ENCODE measurements at places on chromosomes 7 and 10.

- DNase-seq = no peak
Measured at GRCh38 chr7:111833466-111833865, 271.2 kb upstream of the IMMP2L start.

DNA sequence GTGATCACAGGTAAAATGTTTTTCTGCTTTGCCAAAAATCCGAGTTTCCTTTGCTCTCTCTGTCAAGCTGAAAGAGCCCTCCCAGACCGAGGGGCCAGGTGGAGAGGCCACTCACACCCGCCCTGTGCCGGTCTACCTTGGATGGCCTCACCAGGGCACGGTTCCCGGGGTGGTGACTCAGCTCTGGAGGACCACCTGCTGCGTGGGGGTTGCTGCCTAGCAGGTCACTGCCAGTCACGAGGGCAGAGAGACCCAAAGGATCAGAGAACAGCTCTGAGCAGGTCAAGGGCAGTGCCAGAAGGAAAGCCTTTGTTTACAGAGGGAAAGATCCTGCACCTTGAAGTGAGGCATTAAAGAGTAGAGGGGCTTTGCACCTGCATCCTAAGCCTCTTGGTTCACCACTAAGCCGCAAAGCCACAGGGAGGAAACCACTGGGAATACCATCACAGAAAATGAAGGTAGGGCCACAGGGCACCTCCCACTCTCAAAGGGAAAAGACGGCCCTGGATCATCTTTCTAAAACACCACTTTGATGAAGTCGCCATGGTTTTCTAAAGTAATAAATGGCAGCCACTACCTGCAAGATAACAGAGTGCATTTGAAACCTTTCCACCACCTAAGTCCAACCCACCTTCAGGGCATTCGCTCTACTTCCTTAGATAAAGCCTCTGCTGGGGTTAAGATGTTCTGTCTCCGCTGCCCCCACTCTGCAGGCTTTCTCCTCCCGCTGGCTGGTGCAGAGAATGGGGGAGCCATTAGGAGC lies 160.3 kb upstream of the KLF14 start:
- no peak for DNase-seq

DNA sequence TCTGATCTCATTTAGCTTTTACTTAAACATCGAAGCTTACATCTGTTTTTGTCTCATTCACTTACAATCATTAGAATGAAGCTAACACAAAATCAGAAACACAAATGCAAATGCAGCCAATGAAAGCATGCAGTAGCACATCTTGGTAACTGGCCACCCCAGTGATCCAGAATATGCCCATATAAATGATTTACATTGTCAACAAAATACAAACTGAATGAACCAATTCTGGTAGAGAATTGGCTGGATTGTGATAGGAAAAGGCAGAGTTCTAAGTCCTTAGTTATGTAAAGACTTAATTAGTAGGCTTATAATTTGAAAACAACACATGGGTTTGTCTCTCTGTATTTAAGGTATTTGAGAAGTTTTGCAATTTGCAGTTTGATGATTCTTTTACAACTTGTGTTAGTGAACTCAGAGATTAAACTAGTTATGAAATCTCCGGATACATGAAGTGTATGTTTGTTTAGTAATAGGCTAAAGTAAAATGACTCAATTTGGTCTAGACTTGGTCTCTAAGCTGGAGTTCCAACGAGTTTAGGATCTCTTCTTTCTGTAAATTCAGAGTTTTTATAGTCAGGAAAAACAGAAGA lies 21.2 kb downstream of the TECTB start:
- DNase-seq = no peak

- no peak for DNase-seq
Measured at GRCh38 chr7:44131173-44132029, 8.1 kb upstream of the POLD2 start.

- DNase-seq = no peak
Measured at GRCh38 chr10:130961506-130962239, 349.8 kb downstream of the TCERG1L start.

GRCh38 chr10:36391405-36391804 lies 734.0 kb upstream of the ANKRD30A start:
- no peak for DNase-seq

DNA sequence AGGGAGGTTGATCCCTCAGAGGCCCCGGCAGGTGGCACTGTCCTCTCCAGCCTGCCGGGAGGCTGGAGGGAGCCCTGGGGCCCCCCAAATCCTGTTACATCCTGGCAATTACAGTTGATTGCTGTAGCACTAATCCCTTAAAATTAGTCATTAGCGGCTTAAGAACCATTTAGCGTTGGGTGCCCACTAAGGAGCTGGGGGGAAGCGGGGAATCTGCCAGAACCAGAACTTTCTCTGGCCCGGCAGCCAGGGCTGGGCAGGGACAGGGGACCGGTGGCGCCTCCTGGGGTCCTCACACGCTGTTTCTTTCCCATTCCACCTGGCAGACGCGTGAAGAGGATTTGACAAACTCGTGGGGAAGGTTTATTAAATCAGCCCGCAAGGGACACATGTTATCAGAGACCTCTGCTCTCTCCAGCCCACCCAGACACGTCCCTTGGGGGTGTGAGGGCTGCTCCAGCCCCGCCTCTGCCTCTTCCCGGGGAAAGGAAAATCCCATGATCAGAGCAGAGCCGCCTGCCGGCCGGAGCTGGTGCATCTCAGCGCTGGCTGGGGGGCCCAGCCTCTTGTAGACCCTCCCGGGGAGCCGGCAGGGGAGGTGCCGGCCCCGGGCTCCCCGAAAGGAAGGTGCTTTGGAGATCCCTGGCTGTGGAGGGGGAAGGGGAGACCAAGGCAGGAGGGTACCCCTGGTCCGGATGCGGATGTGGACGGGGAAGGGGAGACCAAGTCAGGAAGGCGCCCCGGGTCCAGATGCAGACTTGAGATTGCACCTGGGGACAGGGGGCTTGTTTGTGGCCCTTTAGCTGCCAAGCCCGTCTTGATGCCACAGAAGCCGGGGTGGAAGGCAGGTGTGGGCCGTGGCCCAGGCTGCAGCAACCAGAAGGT lies 142.7 kb downstream of the ELFN1 start:
- no peak for DNase-seq

DNA sequence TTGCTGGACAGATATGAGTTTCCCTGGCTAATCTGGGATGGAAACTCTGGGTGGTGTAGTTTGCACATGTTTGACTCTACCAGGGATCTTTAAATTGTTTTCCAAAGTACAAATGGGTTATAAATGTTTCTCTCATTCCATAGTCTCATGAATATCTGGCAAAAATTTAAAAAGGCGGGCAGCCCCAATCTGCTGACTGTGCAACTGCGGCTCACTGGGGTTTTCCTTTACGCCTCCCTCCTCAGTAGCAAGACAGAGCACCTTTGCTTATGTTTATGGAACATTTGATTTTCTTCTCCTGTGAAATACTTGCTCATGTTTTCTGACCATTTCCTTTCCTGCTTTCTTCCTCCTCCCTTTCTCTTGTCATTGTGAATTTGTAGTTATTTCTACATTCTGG lies 105.0 kb downstream of the ADAM12 start:
- DNase-seq = no peak

DNA sequence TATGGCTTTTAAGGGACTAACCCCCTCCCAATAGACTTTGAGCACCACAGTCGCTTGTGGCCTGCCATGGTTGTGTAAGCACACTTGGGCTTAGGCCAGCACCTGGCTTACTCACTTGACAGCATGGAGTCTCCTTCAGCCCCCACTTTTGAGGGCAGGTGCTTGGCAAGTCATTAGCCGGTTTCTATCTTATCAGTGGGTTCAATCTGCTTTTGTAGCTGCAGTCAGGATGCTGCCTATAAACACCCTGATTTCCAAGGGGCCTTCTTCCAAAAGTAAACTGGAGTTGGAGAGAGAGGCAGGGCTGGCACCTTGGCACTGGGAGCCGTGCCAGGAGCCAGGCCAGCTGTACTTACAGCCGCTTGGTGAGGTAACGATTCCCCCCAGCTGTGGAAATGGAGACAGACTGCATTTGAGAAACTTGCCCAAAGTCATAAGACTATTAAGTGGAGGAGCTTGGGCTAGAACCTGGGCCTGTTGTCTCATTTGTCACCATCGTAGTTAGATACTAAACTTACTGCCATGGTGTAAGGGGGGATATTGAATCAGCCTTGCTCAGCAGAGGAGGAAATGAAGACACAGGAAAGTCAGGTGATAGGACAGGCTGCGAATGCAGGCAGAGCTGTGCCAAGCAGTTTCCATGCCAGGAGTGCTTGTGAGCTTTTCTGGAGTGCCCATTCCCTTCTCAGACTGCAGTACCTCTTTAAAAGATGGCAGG lies 92.2 kb upstream of the EFCAB10 start:
- DNase-seq = no peak

GRCh38 chr7:4247106-4247876 lies 434.8 kb upstream of the FOXK1 start:
- no peak for DNase-seq

DNA sequence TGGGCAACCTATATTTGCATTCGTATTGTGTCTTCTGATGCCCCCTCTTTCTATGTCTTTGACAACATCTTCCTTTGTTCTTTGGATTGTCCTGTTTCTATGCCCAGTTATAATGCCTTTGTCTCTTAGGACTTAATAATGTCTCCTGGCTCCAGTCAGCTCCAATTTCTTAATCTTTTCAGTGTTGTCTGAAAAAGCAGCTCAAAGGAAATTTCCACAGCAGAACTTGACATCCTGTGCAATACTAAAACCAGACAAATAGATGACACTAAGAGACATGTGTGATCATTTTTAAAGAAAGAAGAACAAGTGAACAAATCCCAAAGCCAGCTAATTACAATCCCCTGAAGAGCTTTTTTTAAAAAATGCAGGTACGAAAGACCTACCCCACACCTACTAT lies 47.7 kb upstream of the RNF148 start:
- DNase-seq = no peak

DNA sequence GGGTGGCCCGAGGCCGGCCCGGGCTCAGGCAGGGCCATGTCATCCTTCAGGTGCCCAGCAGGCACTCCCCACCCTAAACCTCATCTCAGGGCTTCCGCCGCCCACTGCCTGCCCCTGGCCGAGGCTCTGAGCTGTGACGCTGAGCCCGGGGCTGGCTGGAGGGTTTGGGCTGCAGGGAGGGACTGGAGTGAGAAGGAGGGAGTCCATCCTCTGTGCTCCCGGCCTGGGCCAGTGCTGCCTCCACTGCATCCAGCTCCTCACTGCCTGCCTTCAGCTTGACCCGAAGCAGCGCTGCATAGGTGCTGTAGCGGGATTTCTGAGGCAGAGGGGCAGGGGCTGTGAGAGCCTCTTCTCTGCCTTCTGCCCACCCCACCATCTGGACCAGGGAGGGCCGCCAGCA lies 7.6 kb downstream of the NFKB2 start:
- DNase-seq = no peak

DNA sequence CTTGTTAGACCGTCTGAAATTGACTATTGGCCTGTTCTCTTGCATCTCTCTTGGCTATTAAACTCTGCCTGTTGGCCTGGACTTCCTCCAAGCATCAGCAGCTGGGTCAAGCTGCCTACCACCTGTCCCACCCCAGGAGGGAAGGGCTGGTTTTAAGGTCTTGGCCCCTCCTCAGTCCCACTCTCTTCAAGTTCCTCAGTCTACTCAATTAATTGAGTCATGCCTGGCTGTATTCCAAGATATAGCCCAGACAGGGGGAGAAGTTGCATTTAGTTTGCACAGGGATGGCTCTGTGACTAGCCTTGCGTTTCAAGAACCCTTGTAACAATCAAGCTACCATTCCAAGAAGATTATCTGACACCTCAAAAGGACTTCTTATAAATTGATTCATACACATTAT lies 113.8 kb upstream of the GLI3 start:
- DNase-seq = no peak

DNA sequence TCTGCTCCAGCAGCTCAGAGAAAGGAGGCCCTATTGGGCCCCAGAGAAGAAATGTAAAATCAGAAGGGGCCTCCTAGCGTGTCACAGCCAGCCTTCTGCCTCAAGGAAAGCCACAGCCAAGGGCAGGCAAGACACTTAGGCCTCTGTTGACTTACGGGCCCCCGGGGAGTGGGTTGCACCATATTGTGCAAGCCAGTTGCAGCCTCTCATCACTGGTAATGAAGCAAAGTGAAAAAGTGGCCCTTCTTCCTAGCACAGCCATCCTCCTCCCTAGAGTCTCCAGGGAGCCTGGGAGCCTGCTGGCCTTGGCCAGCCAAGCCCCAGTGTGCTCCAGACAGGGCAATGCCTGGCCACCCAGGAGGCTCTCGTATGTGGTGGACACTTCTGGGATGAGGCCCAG lies 56.2 kb upstream of the GDF10 start:
- DNase-seq = no peak

GRCh38 chr10:70967591-70968587 lies 79.5 kb upstream of the PCBD1 start:
- no peak for DNase-seq

DNA sequence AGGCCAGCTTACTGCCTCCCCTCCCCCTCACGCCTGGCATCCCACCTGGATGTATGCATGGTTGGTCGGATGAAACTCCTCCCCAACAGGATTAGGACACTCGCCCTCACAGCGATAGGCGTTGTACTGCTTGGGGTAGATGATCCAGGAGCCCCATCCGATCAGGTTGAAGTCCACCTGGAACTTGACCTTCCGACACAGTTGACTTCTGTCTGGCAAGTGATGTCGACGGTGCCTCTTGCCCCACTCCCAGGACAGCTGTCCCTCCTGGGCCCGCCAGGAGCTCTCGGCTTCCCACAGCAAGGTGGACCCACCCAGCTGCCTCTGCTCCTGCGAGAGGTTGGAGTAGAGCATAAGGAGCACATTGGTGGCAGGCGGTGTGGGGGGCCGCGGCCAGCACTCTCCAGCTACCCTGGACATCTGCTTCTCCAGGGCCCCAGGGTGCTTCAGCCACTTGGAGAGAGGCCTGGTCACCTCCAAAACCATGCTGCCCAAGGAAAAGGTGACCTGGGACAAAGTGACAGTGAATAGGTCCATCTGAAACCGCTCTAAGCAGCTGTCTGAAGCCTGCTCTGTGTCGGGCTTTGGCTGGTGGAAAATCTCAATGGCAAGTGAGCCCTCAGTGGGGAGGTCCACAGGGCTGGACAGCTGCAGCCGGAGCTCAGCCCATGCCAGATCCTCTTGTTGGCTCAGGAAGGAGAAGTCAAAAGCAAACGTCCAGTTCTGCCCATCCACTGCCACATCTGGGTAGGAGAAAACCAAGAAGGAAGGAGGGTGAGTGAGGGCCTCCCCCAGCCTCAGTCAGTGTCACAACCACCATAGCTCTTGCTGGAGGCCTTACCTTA lies 6.0 kb downstream of the NODAL start:
- no peak for DNase-seq

- no peak for DNase-seq
Measured at GRCh38 chr10:96034625-96035024, 8.8 kb upstream of the CCNJ start.

GRCh38 chr7:134632937-134633540 lies 13.6 kb upstream of the BPGM start:
- peak; percentile 27 for DNase-seq

DNA sequence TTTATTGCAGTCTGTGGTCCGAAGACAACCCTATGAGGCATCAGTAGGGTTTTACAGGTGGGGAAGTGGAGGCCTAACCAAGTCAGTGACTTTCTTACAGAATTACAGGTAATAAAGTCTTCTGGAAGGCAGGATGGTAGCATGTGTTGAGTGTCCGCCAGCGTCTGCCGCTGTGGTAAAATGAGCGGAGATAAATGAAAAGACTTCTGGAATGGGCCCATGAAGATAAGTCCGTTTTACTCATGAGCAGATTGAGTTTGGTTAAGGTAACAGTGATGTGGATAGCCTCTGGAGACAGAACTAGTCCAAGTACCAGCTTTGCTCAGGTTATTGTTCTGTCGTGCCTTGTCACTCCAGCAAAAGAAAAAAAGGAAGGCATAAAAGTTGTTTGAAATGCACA lies 966 bp downstream of the FBH1 start:
- DNase-seq = no peak

GRCh38 chr7:116534790-116535189 lies 10.0 kb downstream of the CAV1 start:
- DNase-seq = no peak

All from stimulated activated CD4-positive, alpha-beta T cell treated with anti-CD3 and anti-CD28 coated beads, Interleukin-1b, Interleukin-23, amount 100 ng/mL, for 4 hours (primary cell).